ENCODE measurements at places on chromosomes 11 and 22. TPM values are rescaled to one million over a fixed set of nuclear protein-coding genes. Genes with fewer than 3 reads are reported as not detected.
A peak's percentile ranks its signal among the peaks of the same experiment; 100 is the strongest.

ZNF280B gene
- 2.4 TPM for total RNA-seq

GPR83 gene
- total RNA-seq: 0.06 TPM

GRCh38 chr11:124762105-124762623, at the start of gene ESAM:
Gene ESAM (minus strand): TSS chr11:124762290. CDS start chr11:124762154, 136 bp downstream.
- no peak for DNase-seq

GRCh38 chr11:95339086-95339901, 108.3 kb upstream of the SESN3 start:
- no peak for DNase-seq

ABTB2 gene
- total RNA-seq: 3.2 TPM

VWCE gene
- total RNA-seq: 0.35 TPM

- DNase-seq: no peak
Observed at GRCh38 chr11:32428665-32429303, 6.6 kb downstream of the WT1 start.

DNA sequence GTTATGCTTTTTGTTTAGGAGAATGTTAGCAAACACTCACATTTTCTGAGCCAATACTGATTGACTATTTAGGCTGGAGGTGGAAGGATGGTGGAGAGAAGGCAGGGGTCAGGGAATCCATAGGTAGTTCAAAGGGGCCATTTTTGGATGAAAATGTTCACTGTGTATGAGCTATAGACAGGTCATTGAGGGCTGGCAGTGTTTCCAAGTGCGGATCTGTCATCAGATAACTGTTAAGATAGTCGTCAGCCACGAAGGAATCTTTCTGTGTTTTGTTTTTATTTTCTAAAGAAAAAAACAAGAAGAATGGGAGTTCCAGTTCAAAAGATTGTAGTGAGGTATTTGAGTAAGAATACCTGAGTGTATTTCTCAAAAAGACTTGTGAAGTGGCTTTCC, 3.1 kb downstream of the KCNJ5 start:
- no peak for DNase-seq

TUB gene
- total RNA-seq: 7.8 TPM

GRCh38 chr22:50058906-50059880, 1.1 kb upstream of the TTLL8 start:
- no peak for DNase-seq

- DNase-seq: peak; percentile 84
Observed at GRCh38 chr22:23282089-23282501, 101.8 kb downstream of the BCR start.

GRCh38 chr11:15590132-15590531, 475.4 kb downstream of the INSC start:
- no peak for DNase-seq

DNA sequence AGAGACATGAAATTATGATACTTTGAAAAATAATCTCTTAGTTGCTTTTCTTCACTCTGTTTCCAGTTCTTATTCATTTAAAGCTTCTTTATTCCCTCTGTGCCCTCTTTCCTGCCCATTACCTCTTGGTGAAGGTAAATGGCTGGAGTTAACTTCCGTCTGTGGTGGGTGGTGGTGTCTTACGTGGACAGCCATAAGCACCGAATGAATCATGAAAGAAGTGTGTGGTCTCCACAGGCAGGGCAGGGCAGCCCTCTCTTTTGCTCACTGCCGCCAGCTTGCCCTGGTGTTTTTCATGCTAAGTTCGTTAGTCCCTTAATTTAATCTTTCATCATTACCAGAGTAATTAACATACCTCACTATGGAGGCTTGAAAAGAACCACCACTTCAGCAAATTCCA, 98.7 kb upstream of the SORL1-AS1 start:
- DNase-seq: no peak

FGF4 gene
- total RNA-seq: not detected

DNA sequence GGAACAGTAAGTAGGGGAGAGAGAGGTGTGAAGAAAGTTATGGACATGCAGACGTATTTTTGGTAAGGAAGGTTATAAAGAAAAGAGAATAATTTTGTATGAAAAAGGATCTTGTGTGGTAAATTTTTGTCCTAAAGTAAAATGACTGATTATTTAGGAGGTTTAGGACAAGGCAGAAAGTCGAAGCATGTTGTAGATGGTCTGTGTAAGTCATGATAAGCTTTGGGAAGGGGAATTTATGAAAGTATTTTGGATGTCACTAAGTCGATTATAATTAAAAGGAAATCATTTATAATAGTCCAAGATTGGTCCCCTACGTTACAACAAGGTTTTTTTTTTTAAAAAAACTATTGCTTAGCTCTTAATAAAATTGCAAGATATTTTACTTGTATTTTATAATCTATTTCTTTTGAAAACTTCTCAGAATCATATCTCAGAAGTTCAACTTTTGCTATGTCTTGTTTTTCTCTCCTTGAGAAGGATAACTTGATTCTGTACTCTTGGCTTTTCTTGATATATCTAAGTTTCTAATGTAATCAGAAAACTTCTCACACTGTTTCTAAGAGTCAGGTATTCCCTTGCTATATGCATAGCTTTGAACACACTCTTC, 10.9 kb upstream of the CABP2 start:
- DNase-seq: no peak

CCDC157 gene
- 1.4 TPM for total RNA-seq

RAB38 gene
- total RNA-seq: 1.6 TPM

C11orf21 gene
- total RNA-seq: 1.5 TPM

DNA sequence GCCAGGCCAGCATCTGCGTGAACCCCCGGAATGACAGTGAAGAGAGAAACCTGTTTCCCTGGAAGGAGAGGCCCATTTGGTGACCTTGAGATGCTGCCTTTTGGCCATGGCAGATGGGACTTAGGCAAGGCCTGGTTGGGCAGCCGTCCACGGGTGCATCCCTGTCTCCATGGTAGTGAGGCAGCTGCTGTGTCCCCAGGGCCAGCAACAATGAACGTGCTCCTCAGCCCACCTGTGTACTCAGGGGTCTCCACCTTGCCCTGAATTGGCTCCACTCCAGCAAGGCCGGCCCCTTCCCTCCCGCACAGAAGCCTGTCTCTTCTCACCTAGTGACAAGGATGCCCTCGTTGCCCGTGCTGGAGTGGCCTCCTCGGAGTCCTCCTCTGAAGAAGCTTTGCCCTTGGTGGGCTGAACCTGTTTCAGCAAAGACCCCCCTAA, 441.1 kb downstream of the TBC1D22A start:
- no peak for DNase-seq

DNA sequence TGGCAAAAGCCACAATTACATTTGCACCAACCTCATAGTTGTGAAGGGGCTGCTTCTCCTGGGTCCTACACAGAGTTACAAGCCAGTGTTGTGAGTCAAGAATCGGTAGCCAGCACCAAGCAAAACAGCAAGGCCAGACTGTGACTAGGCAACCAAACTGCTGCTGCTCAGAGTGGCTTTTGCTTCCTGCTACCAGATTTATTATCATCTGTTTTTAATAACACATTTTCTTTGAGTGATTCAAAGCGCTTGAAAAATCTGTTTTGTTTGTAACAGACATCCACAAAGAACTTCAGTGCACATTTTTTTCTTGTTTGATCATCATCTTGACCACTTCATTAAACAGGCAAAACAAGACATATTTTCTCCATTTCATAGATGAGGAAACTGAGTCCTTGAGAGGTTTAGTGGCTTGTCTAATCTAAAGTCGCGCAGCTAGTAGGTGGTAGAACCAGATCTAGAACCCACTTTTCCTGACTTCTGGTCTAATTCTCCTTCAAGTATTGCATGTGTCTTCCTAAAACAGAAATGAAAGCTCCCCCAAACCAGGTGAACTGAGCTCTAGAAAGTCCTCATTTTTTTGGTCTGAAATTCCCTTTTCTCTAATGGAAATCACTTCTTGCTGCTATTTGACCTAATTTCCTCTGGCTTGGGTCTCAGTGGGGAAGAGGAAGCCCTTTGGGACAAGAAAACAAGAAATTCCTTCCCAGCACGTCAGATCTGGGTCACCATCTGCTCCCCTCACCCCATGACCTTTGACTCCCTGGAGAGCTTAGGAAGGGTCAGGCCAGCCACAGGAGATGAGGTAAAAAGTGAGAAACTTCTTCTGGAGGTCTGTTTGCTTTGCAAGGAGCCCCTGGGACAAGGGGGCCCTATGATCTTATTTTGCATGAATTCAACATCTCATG, 39.9 kb downstream of the CWC15 start:
- DNase-seq: no peak

IGF2 gene
- total RNA-seq: 2.0 TPM

- DNase-seq: no peak
Observed at GRCh38 chr11:76064192-76064591, 142.1 kb downstream of the WNT11 start.

GRCh38 chr11:33959855-33960400, 68.1 kb upstream of the LMO2 start:
- DNase-seq: no peak

SMIM38 gene
- not detected for total RNA-seq

DNA sequence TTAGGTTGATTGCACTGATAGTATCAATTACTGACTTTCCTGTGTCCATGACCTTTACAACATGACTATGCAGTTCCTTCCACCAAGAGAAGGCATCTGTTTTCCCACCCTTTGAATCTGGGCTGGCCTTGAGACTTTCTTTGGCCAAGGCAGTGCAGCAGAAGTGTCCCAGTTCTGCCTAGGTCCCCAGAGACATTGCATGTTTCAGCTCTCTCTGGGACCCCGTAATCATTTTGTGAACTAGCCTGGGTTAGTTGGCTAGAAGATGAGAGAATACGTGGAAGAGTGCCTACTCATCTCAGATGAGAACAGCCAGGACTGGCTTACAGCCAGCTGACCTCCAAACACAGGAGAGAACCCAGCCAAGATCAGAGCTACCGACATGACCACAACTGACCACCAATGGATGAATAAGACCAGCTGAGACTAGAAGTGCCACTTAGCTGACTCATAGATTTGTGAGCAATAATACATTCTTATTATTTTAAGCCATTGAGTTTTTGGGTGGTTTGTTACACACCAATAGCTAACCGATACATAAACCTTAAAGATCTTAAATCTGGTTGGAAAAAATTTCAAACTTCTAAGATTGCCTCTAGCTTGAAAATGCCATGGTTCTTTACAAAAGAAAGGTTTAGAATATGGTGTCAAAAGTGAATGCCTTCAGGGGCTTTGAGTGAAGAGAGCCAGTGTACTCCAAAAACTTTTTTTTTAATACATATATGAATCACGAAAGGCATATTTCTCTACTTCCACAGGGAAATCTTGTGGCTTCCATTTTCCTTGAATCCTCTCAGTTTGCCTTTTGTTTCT, 145.2 kb downstream of the FBXO7 start:
- no peak for DNase-seq

Measured in H4 (cell line).